Sciatic nerve (tissue), 2 donors: ENCODE measurements at places on chromosomes 2 and 18. TPM values are rescaled to one million over a fixed set of nuclear protein-coding genes. Genes with fewer than 3 reads are reported as not detected.

Gene ADRA2B
- 3.2 TPM for total RNA-seq

Gene SLC5A7
- not detected for total RNA-seq

Gene LHCGR
- total RNA-seq = 12.4 TPM

GRCh38 chr2:40087927-40088326 lies 308.9 kb upstream of the THUMPD2 start:
- DNase-seq = no peak

- DNase-seq = no peak
These were observed 19.5 kb downstream of the SLC20A1 start for GRCh38 chr2:112665113-112665780.
